Activated CD8-positive, alpha-beta T cell treated with anti-CD3 and anti-CD28 coated beads for 36 hours (primary cell): ENCODE measurements at places on chromosomes 16 and 17. TPM values are rescaled to one million over a fixed set of nuclear protein-coding genes. Genes with fewer than 3 reads are reported as not detected.

PLSCR3 gene
- 62.6 TPM for total RNA-seq

KRT13 gene
- total RNA-seq, result not detected

MARVELD3 gene
- not detected for total RNA-seq

GCGR gene
- not detected for total RNA-seq
